EL (cell line): ENCODE measurements at places on chromosomes 2 and 18.

DNA sequence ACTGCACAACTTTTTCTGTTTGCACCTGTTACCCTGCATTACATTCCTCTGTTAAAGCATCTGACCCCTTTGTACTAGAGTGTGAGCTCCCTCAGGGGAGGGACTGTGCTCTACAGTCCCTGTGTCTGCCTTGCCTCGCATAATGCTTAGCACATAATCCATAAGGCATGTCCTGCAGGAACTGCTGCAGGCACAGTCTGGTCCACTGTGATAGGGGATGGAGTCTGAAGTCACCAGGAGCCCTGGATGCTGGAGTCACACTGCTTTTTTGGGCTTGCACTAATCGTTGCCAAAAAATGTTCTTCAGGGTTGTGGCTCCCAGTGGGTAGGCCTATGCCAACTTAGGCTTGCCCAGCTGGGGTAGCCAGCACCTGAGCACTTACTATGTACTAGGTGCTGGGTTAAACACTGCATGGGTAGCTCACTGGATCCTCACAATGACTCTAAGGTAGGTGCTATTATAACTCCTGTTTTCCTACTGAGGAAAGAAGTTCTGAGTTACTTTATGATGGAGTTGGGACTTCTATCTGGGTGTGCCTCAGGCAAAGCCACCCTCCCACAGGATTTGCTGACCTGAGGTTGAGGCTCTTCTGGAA lies 33.3 kb downstream of the COPS7B start:
- no peak for DNase-seq

DNA sequence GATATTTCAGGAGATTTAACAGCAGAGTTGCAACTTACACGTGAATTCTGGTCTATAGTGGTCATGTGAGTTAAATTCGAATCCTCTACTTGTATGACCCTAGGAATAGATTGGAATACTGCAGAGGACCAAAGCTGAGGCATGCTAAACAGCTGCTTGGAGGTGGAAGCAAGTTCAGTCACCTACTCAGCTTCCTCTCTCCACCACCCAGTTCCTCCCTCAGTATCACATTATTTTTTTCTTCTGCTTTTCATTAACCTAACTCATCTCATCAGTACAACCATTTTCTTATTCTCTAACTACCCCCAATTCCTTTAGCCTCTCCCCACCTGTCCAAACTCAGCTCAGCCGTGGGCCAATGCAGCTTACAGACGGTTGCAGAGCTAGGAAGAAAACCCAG lies 385.5 kb downstream of the SETBP1 start:
- no peak for DNase-seq

- DNase-seq, result peak; percentile 76
Measured at GRCh38 chr2:130332271-130333073, 10.2 kb upstream of the IMP4 start.

- no peak for DNase-seq
Measured at GRCh38 chr18:45161850-45162249, 453.4 kb upstream of the SLC14A2 start.

GRCh38 chr2:73838889-73839534 lies 10.3 kb downstream of the STAMBP start:
- DNase-seq, result peak; percentile 61

DNA sequence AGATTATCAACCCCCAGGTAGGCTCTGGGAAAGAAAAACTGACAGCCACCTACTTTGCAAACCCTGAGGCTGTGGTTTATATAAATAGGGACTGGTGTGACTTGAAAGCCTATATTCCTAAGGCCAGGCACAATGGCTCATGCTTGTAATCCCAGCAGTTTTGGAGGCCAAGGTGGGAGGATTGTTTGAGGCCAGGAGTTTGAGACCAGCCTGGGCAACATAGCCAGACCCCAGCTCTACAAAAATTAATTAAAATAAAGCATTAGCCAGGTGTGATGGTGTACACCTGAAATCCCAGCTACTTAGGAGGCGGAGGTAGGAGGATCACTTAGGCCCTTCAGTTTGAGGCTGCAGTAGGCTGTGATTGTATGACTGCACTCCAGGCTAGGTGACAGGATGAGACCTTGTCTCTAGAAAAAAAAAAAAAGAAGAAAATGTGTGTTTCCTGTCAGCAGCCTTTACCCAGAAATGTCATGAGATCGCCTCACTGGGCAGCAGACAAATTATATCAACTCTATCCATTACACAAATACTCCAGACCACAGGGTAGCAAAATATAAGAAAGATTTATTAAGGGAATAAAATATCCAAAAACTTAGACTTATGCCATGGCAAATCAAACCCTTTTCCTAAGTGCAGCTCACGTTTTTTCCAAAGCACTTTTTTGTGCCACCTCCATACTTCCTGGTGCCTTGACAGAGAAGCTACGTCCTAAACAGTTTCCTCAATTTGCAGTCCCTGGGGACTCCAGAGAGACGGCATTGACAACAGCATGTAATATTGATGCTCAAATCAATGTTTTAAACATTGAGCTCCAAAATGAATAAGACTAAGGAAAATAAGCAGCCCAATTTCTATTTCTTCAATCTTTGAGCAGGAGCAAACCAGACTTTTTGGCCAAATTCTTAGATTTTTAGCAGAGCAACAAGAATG lies 190.8 kb upstream of the NDUFV2 start:
- DNase-seq, result no peak

DNA sequence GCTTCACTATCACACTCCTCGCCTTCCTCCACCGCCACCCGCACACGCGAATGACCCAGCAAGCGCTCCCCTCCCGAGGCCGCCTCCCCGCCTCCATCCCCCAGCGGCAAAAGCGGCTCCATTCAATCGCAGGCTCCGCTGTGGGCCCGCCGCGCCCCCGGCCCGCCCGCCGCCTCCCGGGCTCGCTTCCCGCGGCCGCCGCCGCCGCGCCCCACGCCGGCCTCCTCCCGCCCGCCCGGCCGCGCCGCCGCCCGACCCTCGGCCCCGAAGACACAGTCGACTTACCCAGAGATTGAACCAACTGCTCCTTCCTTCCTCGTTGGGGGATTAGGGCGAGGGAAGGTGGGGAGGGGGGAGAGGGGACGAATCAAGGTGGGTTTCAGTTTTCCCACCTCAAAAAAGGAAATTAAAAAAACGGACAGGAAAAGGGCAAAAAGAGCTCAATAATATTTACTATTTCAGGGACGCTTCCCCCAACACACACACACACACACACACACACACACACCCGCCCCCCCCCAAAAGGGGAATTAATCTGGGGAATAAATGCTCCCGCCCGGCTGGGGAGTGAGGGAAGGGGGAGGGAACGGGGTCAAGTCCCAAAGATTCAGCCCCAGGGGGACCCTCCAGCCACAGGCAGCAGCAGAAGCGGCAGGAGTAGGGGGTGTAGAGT lies 743 bp downstream of the XPO1 start:
- no peak for DNase-seq

- peak; percentile 76 for DNase-seq
Measured at GRCh38 chr2:224909885-224910573, 132.2 kb downstream of the DOCK10 start.

- DNase-seq, result peak; percentile 22
Measured at GRCh38 chr2:20609349-20609994, 41.4 kb downstream of the HS1BP3 start.

- DNase-seq, result no peak
Measured at GRCh38 chr2:236527159-236527630, 42.4 kb upstream of the ACKR3 start.

GRCh38 chr2:236782938-236783337 lies 213.3 kb downstream of the ACKR3 start:
- DNase-seq, result peak; percentile 38

DNA sequence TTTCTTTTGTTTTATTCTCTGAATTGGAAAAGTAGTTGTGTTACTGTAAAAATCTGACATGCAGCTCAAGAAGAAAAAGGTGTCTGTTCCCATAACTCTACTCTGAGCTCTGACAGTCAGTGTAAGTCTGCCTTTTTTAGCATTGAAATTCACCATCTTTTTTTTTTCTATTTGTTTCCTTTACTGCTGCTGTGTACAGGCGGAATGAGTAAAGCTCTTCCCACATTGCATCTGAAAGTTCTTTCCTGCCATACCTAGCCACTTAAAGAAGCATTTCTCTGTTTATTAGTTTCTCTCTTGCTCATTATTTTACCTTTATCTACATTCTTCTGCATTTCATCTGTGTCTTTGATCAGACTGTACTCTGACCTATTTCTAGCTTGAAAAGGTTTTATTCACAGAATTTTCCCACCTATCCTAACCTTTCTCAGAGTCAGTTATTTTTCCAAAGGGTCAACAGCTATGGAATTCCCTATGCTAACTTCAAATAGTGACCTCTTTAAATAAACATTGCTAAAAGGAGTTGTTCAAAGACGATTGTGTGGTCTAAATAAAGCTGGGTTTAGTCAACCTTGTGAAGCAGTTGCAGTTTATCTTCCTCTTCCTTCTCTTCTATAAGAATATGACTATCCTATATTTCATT lies 1303.1 kb upstream of the ZEB2 start:
- DNase-seq, result no peak

- DNase-seq, result no peak
Measured at GRCh38 chr2:58081000-58081399, 34.4 kb downstream of the VRK2 start.

DNA sequence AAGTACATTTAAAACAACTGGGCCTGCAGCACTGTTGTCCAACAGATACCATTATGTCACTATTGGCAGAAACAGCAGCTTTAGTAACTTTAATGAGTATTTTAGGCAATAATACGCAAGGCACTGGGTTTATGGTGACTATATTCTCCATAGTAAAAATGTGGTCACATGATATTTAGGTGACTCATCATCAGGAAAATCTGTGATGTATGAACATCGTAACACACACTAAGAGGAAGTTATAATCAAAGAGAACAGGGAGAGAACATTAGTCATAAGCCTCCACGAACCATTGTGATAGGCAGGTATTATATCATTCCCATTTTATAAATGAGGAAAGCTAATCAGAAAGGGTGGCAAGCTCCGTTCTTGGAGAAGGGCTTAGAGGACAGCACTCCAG lies 36.9 kb downstream of the RAPH1 start:
- peak; percentile 80 for DNase-seq

GRCh38 chr2:195575879-195576401 lies 81.1 kb upstream of the SLC39A10 start:
- peak; percentile 89 for DNase-seq

DNA sequence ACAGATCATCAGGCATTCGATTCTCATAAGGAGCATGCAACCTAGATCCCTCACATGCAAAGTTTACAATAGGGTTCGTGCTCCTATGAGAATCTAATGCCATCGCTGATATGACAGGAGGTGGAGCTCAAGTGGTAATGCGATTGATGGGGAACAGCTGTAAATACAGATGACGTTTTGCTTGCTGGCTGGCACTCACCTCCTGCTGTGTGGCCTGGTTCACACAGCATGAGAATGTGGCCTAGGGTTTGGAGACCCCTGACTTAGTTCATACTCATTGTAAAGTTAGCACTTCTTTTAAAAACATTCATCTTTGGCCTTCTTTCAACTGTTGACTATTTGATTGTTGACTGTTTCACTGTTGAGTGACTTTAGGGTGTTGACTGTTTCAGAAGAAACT lies 8.7 kb upstream of the CHMP1B start:
- no peak for DNase-seq

- DNase-seq, result no peak
Measured at GRCh38 chr18:42289526-42289925, 334.5 kb downstream of the PIK3C3 start.

GRCh38 chr2:170886386-170886785 lies 42.7 kb upstream of the GORASP2 start:
- DNase-seq, result peak; percentile 94

GRCh38 chr18:3935305-3935704 lies 485.3 kb downstream of the TGIF1 start:
- peak; percentile 5 for DNase-seq

GRCh38 chr2:27209621-27210401 lies 2.0 kb upstream of the ATRAID start:
- DNase-seq, result no peak

DNA sequence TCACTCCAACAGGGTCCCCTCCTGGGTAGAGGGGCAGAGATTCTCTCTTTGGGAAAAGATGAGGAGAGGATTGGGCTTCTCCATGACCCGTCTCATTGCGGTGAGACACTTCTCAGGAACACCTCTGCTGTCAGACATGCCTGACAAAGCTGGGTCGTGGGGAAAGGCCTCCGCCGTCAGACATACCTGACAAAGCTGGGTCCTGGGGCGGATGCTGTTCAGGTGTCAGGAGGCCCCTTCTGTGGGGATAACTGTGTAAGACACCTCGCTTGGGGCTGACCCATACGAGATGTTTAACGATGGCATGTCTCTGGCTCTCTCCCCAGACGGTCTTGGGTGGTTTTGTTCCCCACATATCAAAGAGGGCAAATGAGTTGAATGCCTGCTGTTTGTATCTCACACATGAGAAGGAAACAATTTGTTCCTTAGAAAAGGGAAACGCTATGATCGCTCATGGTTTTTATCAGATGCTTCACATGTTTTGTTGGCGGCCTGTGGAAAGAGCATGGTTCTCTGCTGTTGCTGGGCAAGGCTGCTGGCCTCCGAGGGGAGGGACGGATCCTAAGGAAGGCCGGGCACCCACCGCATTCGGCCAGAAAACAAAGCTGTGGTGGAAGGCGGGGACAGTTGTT lies 40.8 kb upstream of the PXDN start:
- no peak for DNase-seq
